ENCODE measurements at places on chromosomes 16 and 17.

DNA sequence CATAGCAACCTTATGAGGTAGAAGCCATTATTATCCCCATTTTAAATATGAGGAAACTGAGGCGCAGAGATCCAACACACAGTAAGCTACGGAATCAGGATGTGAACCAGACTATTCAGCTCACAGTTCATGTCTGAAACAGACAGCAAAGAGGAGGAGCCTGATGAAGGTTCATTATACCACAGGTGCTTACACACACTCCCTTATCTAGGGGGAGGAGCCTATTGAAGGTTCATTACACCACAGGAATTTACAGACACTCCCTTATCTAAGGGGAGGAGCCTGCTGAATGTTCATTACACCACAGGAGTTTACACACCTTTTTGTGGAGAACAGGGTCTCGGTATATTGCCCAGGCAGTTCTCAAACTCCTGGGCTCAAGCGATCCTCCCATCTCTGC lies 21.9 kb downstream of the C16orf95 start:
- DNase-seq, result no peak

- DNase-seq, result no peak
These were observed 17.5 kb downstream of the PIPOX start for GRCh38 chr17:29060475-29060874.

- DNase-seq, result no peak
These were observed 30.5 kb upstream of the ZNF287 start for GRCh38 chr17:16599537-16599936.

GRCh38 chr17:45146890-45147580 lies 1.2 kb upstream of the HEXIM1 start:
- DNase-seq, result peak; percentile 77

GRCh38 chr17:1446201-1446600 lies 9.8 kb downstream of the CRK start:
- DNase-seq, result no peak

GRCh38 chr17:7894866-7895265 lies 6.3 kb downstream of the CHD3 start:
- no peak for DNase-seq

GRCh38 chr17:75546181-75546580 lies 20.7 kb downstream of the LLGL2 start:
- no peak for DNase-seq

GRCh38 chr17:81538651-81539570 lies 10.7 kb downstream of the FSCN2 start:
- DNase-seq, result no peak

- DNase-seq, result no peak
These were observed 1493.1 kb downstream of the CDH11 start for GRCh38 chr16:63628812-63629211.

GRCh38 chr17:4474093-4474492 lies 24.6 kb upstream of the SPNS2 start:
- no peak for DNase-seq

DNA sequence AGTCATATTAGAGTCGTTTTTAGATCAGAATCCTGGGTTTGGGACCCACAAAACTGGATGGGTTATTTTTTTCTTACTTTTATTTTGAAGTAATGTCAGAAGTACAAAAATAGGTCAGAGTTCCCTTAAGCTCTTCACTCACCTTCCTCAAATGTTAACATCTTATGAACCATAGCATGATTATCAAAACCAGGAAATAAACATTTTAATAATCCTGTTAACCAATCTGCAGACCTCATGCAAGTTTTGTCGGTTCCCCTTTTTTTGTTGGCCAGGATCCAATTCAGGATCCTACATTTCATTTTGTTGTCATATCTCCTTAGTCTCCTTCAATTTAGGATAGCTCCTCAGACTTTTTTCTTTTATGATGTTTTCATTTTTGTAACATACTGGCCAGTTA lies 162.0 kb downstream of the CHD9 start:
- no peak for DNase-seq

GRCh38 chr17:41792845-41793783 lies 6.6 kb upstream of the JUP start:
- no peak for DNase-seq

GRCh38 chr17:51815097-51815496 lies 343.4 kb downstream of the CA10 start:
- DNase-seq, result no peak

- DNase-seq, result no peak
These were observed 55.1 kb upstream of the CLEC3A start for GRCh38 chr16:77967054-77967904.

- DNase-seq, result peak; percentile 60
These were observed 28.7 kb upstream of the MILR1 start for GRCh38 chr17:64420143-64420670.

- DNase-seq, result no peak
These were observed 27.5 kb downstream of the UNC13D start for GRCh38 chr17:75816693-75817092.

Data from GM20000 (cell line).